ENCODE measurements at places on chromosomes 3 and 15.

DNA sequence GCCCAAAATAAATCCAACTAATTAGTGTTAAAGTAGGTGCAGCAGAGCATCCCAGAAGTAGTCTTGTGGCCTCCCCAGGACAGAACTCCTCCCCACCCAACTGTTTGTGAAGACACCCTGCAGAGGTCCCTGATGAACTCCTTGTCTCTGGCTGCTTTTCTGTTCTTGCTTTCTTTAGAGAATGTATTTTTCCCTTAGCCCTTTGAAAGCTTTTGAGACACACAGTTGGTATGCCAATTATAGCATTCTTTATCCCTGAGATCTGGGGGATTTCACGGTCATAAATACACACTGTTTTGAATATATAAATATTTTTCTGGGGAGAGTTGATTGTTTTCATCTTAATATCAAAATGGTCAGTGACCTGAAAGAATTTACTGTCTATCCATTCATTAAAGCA, 9.8 kb downstream of the TFG start:
- DNase-seq, result no peak

GRCh38 chr15:66131831-66132230, 121.7 kb downstream of the MEGF11 start:
- no peak for DNase-seq

DNA sequence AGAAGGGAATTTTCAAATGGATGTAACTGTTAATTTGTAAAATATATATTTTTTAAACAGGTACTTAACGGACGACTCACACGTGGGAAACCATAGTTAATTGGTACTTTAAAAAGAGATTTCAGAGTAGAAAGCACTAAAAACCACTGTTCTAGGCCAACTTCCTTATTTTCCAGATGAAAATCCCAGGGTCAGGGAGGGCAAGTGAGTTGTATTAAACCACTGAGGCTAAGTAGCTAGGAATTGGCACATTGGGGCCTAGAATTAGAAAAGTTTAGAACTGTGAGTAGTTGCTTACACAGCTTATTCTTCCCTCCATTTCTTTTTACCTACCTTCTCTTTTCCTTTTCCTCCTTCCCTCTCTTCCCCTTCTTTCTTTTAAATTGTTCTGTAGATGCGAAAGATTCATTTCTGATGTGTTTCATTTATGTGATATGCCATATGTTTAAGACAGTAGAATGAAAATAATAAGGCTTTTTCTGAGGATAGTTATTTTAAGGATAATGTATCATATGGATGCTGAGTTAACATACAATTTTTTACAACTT, 4.1 kb upstream of the UTS2B start:
- no peak for DNase-seq

DNA sequence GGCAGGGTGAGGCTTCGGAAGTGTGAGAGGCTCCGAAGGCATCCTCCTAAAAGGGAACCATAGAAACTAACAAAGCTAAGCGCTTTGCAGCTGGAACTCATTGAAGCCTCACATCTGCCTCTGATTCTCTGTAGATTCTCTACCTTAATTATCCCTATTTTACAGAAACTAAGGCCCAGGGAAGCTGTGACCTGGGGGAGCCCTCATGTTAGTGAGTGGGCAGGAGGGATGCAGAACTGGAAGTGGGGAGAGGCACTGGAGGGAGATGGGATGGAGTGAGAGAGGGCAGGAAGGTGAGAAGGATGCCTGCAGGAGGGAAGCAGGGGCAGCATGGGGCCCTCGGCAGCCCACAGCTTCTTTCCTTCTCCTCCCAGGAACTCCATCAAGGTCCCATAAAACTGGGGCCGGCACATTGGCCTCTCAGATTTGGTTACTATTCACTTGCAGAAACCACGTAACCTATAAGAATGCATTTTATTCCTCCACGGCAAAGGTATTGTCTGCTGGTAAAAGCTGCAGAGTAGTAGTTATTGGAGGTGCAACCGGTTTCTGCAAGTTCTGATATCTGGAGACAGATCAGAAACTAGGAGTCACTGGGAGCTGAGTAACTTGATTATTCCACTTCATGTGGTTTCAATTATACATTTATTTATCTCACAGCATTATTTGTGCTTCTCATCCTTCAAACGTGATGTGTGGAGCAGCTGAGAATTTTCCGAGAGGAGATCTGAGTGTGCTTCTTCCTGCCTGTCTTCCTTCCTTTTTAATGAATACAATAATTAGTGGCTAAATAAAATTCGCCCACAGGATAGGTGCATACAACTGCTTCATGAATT, 24.0 kb upstream of the CHCHD6 start:
- no peak for DNase-seq

- no peak for DNase-seq
Measured at GRCh38 chr3:99972380-99973104, 141.8 kb downstream of the FILIP1L start.

- no peak for DNase-seq
Measured at GRCh38 chr3:128416578-128417211, 50.0 kb downstream of the DNAJB8 start.

DNA sequence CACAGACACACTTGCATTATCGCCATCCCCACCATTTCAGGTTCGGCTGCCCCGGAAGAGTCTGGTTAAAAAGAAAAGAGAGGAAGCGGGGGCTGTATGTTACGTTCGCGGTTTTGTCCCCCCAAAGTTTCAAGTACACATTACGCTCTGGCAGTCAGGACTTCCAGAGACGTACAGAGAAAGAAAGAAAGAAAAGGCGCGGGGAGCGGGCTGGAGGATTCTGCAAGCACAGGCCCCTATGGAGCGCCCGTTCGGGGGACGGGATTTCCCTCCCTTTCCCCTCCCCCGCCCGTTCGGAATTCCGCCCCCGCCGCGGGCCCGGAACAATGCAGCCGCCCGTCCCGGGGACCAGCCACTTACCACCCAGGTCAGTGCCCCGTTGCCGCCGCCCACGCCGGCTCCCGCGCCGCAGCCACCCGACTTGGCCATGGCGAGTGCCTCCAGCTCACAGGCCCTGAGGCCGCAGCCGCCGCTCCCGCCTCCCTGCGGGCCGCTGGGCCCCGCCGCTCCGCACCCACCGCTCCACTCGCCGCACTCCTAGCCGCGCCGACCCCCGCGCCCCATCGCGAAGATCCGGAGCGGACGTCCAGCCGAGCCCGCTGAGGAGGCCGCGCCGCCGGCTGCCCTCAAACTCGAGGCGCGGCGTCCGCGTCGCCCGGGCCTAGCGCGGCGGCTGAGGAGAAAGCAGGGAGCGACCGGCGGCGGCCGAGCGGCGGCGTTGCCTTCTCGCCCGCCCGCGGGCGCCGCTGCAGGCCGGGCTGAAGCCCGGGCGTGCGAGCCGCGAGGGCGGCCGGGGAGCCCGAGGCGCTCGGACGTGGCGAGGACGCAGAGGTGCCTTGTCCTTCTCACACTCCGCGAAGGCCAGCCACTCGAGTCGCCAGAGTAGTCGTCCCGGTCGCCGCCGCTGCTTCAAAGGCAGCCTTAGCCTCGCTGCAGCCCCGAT, 567 bp downstream of the TOP2B start:
- peak; percentile 61 for DNase-seq

GRCh38 chr3:12239301-12239700, 49.6 kb upstream of the PPARG start:
- no peak for DNase-seq

- no peak for DNase-seq
Measured at GRCh38 chr15:29736012-29736743, 86.1 kb downstream of the TJP1 start.

GRCh38 chr3:184725176-184725719, 13.4 kb upstream of the MAGEF1 start:
- no peak for DNase-seq

GRCh38 chr15:63347074-63347857, 34.4 kb downstream of the CA12 start:
- DNase-seq, result no peak

GRCh38 chr3:124939661-124940060, 5.1 kb upstream of the MUC13 start:
- no peak for DNase-seq

DNA sequence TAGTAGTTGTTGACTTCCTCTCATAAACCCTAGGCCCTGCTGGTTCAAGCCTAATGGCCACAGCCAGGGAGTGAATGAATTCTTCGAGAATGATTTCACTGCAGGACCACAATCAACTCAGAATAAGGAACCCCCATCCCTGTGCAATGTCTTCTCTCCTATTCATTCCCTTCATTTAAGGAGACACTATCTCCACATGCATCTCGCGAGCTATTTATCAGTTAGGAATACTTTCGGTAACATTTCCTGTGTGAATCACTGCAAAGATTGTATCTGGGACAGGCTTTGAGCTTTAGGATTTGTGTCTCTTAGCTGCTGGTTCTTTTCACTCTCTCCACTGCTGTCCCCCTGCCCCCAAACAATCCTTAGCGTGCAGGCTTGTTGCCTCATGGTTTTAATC, 94.4 kb downstream of the MYLK start:
- DNase-seq, result no peak
